ENCODE measurements at places on chromosomes 3 and 15.

DNA sequence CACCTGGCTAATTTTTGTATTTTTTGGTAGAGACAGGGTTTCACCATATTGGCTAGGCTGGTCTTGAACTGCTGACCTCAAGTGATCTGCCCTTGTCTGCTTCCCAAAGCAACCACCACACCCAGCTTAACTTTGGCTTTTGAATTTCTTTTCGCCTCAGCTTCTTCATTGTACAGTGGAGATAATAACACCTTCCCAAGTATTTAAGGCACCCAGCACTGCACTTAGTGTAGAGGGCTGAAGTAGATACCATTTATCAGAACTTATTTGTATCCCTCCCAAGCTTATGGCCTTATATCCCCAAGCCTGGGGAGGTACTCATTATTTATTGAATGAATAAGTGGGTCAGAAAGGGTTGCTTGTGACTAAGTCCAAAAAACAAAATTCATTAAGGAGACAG, 2.3 kb downstream of the SQOR start:
- no peak for DNase-seq

DNA sequence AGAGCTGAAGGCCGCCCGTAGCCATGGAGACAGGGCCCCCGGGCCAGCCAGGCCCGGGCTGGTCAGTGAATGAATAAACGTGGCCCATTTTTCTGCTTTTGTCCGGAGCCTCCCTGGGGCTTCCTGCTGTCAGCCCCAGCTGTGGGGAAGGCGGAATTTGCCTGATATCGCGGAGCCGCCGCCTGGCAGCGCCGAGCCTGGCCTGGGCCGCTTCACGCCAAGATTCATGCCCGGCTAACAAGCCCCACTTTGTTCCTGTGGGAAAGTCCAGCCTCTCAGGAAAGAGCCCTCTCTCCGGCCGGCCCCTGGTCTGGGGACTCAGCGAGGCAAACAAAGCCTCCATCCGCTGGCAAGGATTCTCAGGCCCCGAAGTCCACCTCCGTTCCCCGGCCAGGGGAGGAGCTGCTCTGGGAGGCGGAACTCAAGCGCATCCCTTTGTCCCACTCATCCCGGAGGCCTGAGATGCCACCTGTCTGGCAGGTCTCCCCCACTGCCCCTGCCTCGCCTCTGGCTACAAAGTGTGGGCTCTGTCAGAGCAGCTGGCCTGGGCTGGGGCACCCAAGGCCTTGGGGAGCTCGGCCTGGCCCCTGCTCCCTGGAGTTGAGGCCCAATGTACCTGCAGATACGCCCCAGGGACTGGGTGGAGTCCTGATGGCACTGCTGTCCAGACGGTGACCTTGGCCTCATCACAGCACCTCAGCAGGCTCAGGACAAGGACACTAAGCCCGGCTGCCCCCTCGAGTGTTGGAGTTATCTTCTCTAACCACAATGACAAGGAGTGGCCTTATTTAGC, 51.6 kb upstream of the SLC6A11 start:
- DNase-seq = no peak

DNA sequence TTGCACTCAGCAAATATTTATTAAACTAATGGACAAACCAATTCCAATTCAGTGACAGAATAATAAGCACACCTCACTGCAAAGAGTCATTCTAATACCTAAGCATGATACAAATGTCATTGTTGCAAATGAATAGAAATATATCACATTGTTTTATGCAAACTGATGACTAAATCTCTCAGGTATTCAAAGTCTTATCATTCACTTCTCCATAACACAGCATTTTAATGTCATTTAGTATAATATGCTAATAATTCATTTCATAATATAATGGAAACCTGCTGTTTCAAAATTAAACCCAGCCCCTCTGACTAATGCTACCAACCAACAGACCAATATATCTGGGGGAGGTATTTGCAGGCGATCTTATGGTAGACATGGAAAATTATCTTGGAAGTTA, 71.8 kb downstream of the FGF7 start:
- DNase-seq = no peak

DNA sequence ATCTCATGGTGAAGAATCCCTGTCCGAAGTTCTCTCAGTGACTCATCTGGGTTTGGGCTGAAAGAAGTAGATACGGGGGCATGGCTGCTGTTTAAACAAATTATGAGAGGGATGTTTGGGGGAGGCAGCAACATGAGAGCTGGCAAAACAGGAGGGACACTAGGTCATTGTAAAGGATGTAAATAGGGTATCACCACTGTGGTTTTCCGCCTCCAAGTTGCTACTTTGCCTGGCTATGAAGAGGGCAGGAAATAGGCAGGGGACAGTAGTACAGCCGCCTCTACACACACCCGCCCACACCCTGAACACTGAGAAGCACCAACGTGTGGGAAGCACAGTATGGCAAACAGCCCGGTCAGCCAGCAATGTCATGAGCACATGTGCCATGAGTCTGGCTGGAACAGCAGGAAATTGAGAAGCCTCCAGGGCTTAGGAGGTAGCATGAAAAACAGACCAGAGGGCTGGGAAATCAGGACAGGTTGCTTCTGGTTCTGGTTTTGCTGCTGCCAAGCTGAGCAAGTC, 17.1 kb downstream of the HEXA start:
- no peak for DNase-seq

DNA sequence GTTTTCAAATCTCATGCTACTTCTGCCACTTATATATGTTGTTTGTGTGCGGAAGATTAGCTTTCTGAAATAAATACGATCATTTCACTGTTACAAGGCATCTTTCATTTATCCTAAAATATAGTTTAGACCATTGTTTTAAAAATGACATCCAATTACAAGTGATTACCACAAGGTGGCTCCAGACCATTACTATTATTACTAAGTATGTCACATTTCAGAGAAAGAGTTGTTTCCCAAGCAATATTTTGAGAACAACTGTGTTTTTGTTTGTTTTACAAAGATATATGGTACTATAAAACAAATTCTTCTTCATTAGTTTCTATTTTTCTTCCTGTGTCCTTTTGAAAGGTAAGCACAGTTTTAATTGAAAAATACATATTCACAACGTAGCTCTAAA, 136.0 kb upstream of the RAP2B start:
- DNase-seq = peak; percentile 56

DNA sequence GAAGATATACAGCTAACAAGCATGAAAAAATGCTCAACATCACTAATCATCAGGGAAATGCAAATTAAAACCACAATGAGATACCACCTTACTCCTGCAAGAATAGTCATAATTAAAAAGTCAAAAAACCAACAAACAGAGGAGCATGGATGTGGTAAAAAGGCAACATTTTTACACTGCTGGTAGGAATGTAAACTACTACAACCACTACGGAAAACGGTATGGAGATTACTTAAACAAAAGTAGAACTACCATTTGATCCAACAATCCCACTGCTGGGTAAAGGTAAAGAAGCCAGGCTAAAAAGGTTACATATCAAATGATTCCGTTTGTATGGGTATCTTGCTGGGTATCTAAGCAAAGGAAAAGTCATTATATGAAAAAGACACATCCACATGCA, 53.8 kb downstream of the STAG1 start:
- DNase-seq = no peak

All from CD8-positive, alpha-beta T cell (primary cell).